SK-N-SH treated with all-trans-retinoic acid at 6 μM for 48 hours (cell line): ENCODE measurements at places on chromosomes 2 and 18.

- no peak for ATAC-seq
Observed at GRCh38 chr2:8457092-8457481, 224.8 kb upstream of the ID2 start.

GRCh38 chr2:219695145-219695709, 67.8 kb downstream of the SLC4A3 start:
- ATAC-seq, result no peak

DNA sequence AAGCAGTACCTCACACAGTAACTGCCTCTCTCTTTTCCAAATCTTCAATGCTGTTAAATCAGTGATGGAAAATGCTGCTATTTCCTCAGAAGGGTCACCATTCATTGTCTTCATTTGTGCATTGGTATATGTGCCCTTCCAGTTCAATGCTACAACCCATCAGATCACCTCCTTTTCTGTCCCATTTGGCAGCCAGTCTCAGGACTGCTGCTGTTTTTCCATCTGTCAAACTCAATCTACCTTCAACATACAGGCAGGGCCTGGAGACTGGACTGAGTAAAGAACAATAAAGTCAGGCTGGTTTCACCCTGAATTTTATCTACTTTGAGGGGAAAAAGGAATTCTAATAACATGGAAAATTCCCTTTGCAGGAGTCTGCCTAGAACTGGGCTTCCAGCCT, 17.9 kb downstream of the ZNF385B start:
- no peak for ATAC-seq

- ATAC-seq, result no peak
Observed at GRCh38 chr2:70759446-70759845, 8.6 kb downstream of the ADD2 start.
